ENCODE measurements at places on chromosomes 1 and 21.
A peak's percentile ranks its signal among the peaks of the same experiment; 100 is the strongest.

GRCh38 chr21:35677298-35677841, 383.0 kb downstream of the SETD4 start:
- DNase-seq, result no peak

DNA sequence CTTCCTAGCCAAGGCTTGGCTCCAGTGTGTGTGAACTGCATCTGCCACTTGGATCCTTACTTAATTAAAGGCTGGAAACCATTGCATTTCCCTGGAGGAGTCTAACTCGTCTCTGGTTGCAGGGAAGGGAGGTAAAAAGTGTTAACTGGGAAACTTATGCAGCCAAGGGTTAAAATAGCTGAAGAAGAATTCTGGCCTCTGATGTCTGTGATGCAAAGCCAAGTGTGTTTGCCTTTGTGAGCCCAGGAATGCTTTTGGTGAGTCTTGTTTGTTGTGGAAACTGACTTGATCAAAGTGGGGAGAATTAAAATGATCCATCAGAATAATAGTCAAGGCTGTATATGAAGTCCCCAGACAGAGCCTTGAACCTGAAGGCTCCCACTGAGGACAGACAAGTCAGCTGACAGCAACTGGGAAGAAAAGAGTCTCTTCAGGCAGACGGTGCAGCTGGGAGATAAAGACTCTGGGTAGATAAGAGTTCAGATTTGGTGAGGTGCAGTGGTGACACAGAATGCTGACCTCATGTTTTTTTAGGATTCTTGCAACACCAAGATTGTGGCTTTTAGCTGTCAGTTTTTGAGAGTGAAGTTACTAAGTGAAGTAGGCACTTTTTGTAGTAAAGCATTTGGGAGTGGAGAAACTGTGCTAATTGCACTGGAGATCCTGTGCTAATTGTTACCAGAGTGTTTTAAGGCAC, 59.5 kb upstream of the WLS start:
- no peak for DNase-seq

GRCh38 chr1:115830963-115831362, 10.0 kb downstream of the NHLH2 start:
- DNase-seq, result no peak

DNA sequence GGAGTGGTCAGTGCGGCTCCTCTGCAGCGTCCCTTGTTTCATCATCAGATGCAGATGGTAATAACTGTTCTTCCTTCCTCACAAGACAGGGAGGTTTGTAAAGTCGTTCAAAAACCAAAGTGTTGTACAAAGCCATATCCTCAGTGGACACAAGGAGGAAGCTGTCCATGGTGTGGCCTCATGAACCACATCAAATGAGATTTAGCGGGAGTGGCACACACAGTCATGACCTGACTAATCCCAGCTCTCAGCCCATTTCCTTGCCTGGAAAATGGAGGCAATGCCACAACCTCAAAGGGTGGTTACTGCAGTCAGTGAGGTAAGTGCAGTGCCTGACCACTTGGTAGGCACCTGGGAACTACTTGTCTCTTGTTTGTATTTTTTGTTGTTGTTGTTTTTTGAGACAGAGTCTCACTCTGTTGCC, 13.4 kb downstream of the ENTREP3 start:
- DNase-seq, result peak; percentile 25

DNA sequence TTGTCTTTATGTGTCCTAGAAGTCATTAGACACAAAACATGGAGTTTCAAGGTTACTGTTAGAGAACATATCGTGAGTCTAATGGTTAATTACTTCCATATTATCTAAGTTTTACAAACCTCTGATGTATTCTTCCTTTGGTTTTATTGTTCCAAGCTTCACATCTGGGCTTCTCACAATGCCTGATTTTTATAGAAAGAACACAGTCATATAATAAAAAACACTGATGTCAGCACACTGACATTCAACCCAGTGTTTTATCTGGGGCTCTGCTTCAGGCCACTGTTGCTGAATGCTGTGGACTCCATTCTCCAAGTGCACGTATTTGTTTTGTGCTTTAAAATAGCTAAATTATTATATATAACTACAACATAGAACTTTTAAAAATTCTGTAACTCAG, 232.9 kb downstream of the SMYD3 start:
- DNase-seq, result no peak

GRCh38 chr1:5983361-5984103, 8.7 kb downstream of the NPHP4 start:
- DNase-seq, result no peak

GRCh38 chr1:184593597-184593996, 161.1 kb downstream of the EDEM3 start:
- no peak for DNase-seq

DNA sequence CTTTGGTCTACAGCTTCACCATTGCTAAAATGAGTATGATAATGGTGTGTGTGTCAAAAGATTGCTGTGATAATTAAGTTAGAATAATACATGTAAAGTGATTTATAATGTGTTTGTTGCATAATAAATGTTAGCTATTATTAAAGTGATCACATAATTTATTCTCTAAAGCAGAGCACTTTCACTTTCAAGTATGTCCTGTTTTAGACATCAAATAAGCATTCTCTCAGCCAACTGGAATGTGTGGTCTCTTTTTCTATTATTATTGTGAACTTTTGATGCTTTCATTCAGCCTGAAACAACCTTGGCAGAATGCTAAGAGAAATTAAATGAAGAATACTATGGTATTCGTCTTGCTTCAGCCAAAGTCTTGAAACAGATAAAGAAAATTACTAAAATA, 102.8 kb upstream of the COL11A1 start:
- no peak for DNase-seq

DNA sequence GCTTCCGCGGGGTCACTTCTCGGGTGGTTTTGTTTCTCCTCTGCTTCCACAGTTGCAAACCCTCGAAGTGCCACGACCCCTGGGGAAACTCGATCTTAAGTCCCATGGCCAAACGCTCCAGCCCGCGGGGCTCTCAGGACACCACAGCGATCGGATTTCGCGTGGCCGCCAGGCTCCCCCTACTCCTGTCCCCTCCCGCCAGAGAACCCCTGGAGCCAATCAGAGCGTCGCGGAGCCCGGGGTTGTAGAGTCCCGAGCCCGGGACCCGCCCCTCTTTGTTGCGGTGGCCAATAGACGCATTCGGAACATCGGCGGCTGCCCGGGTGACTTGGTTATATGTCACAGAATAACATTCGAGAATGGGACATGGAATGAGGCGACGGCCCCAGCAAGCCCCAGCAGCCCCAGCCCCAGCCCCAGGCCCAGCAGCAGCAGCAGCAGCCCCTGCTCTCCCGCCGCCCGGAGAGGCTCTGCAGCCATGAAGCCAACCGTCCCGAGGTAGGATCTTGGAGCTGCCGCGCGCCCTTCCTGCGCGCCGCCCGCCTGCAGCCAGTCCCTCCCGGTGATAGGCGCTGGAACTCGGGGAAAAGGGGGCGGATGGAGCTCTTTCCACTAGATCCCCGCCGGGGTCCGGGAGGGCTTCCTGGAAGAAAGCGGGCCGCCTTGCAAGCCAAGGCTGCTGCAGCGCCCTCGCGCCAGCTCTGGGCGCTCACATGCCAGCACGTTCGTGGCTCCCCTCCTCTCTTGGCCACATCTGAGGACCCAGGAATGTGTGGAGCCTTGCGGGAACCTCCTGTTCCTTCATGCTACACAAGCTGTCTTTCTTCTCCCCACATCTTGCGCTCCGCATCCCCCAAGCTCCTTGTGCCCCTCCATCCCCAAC, at the start of gene VASH2:
TSS of gene VASH2 (plus strand) at position 299 of the 883 bp plus-strand sequence. CDS start 1,002 bp downstream, outside the sequence.
- DNase-seq, result peak; percentile 59

DNA sequence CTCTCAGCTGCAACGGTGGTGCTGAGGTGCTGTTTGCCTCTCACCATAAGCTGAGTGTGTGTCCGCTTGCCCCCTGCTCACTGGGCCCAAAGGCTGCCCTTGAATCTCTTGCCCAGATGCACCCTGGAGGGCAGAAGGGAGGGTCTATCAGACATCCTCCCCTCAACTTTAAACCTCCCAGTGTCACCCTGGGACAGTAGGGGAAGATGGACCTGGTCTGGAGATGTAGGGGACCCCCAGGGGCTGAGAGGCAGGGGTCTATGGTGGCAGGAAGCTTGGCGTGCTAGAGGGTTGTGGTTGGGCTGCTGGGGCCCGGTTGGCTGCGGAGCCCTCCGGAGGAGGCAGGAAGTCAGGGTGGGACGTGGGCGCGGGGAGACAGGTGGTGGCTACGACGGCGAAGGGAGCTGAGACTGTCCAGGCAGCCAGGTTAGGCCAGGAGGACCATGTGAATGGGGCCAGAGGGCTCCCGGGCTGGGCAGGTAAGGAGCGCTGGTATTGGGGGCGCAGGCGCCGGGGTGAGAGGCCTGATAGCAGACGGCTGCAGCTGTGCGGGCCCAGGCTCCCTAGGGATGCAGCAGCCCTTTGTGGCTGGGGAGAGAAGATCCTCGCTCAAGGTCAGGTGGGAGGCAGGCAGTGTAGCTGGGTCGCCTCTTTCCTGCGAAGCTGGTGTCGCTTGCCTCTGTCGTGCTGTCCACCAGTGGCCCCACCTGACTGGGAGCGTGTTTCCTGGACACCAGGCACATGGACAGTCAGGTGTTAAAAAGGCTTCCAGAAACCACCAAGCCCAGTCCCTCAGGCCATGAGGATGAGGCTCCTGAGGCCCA, at the start of gene LCK:
TSS of gene LCK (plus strand) at position 373 of the 824 bp plus-strand sequence. CDS start 23,065 bp downstream, outside the sequence.
- peak; percentile 64 for DNase-seq

DNA sequence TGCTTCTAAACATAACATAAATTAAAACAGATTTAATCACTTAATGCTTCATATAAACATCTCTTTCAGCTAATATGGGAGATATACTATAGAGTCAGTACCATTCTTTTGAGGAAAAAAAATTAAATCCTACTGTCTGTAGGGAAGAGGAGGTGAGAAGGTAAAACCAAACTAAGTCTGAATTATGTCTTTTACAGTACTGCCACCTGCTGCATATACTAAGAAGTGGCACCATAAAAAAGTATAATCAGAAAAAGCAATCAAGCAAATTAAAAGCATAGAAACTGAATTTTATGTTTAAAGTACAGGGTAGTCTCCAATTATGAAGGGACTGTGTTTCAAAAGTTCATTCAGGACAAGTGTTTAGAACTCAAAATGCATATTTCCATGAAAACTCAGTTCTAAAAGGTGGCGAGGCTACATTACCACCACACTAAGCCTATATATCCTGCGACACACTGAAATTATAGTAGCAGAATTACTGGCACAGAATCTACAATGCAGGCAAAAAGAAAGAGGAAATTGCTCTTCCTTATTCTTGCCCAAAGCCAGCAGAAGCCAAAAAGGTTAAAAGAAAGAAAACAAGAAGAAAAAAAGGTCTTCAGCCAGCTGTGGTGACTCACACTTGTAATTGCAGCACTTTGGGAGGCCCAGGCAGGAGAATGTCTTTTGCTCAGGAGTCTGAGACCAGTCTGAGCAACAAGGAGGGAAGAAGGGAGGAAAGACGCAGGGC, 9.0 kb downstream of the NSL1 start:
- DNase-seq, result peak; percentile 46

DNA sequence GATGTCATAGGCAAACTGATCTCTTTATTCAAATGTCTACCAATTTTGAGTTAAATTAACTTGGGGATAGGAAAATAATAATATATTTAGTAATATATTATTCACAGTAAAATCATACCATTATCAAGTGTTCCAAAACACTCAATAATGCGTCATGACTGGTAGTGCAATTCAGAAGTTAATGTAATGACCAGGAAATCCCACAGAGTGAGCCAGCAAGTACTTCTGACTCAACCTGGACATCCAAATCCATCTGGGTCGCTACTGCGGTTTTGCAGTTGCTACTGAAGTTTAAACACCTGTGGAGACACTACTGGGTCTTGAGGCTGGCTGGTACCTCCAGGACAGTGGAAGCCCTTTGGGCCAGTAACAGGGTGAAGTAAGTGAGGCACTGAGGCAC, 44.8 kb downstream of the DPYD start:
- no peak for DNase-seq

DNA sequence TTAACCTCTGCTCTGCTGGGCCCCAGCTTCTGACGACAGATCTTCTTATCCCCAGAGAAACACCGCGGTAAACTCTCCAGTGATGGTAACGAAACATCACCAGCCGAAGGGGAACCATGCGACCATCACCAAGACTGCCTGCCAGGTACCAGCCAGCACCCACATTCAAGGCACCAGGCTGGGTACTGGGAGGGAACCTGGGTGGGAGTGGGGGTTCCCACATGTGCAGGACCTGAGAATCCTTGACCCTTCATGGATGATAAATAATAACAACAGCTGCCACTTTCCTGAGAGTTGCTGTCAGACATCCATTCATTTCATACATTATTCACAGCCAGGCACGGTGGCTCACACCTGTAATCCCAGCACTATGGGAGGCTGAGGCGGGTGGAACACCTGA, 20.8 kb downstream of the DRAXIN start:
- no peak for DNase-seq

- no peak for DNase-seq
These were observed 36.4 kb downstream of the RCSD1 start for GRCh38 chr1:167666416-167666815.

GRCh38 chr21:42811960-42812359, 67.4 kb downstream of the WDR4 start:
- DNase-seq, result no peak

DNA sequence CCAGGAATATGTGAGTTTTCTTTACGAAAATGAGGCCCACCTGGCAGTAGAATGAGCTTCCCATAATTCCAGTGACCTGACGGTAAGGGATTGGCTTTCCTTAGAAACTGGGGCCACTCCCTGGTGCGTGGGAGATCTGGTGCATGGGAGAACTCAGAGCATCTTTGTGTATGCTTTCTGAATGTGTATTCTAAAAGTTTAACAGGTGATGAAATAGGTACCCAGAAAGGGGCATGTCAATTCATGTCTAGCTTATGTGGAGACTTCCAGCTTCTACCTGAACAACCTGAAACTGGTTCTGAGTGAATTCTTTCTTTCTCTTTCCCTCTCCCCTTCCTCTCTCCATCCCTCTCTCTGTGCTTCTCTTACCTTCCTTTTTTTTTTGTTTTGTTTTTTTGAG, 15.2 kb upstream of the FCRLA start:
- DNase-seq, result no peak

DNA sequence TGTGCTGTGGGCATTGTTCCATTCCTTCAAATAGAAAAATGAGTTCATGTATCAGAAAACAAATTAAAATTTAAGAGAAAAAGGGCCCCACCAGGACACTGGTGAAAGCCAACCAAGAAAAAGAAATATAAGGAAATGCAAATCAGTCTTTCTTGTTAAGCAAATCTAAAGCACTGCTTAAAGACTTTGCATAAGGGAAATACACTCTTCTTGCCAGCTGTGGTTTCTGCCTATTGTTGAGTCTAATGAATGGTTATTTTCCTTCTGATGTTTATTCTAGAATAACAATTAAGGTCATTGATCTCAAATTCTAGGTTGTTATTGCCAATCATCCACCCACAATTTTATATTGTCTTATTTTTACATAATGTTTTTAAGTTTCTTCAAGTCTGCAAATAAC, 158.6 kb upstream of the SNX7 start:
- no peak for DNase-seq

DNA sequence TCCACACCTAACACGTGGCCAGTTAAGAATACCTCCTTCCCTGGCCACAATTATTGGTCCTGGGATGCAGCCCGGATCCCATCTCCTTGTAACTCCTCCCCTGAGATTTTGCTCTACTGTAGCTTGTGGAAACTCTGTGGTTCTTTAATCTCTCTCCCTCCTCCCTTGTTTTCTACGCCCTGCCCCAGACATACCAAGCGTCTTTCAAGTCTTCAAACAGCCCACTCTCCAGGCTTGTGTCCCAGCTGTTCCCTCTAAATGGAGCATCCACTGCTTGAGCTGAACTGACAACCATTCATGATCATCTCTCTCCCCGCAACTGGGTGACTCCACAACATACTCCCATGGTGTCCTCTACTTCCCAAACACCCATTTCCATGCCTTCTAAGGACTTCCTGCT, 111.6 kb downstream of the SIPA1L2 start:
- DNase-seq, result no peak

Measured in CD4-positive, alpha-beta T cell treated with Interleukin-10 for 1 hour (primary cell).